CD8-positive, alpha-beta memory T cell (primary cell): ENCODE measurements at places on chromosomes 4 and X. TPM values are rescaled to one million over a fixed set of nuclear protein-coding genes. Genes with fewer than 3 reads are reported as not detected.

DNA sequence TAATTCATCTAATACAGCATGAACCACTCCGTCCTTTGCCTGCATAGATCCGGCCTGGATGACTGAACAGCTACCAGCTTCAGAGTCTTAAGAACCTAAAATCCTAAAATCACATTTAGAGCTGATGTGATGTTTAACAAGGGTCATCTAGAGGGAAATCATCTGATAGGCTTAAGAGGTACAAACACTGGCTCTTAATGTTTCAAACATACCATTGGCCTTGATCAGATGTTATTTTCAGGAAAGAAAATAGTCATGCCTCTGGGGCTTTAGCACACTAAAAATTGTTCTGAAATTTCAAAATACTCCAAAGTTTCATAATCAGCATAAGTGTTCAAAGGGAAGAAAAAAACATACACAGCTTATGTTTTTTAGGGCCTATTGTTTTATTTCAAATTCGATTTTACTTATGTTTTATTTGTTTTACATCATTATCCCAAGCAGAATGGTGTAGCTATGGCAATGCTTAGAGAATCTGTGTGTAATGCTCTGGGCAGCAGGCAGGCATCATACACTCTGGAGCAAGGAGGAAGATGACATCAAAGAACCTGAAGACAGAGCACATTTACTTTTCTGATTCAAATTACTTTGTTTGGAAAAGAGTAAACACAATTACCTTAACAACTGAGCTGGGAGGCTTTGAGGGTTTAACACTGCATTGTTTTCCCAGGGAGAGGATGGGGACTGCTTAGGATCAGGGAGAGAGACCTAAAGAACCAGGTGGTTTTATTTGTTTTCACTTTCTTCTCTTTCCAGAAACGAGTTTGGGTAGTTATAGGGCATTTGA is 25.3 kb upstream of the LEF1 start:
- H3K4me3 ChIP-seq = no peak overlapping the region
- no peak for DNase-seq
- H3K27ac ChIP-seq = no peak overlapping the region
- H3K36me3 ChIP-seq = no peaks in the 10 kb centered on the region
- no peaks in the 10 kb centered on the region for H3K27me3 ChIP-seq
- no peaks in the 10 kb centered on the region for H3K4me1 ChIP-seq

DNA sequence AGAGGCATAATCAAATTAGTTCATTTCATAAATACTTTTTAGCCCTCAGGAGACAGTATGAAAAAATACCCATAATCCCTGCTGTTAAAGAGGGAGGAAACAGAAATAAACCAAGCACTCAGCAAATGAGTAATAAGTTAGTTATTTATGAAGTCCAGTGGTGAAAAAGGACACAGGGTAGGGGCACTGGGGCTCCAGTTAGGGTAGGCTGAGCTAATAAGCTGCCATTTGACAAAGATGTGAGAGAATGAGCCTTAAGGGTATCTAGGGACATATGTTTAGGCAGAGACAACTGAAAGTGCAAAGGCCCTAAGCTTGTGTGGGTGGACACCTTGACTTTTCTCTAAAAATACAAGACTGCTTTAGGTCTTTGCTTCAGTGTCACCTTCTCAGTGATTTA is 94.4 kb downstream of the IL15 start:
- H3K27ac ChIP-seq = no peak overlapping the region
- DNase-seq = no peak
- no peaks in the 10 kb centered on the region for H3K36me3 ChIP-seq

DNA sequence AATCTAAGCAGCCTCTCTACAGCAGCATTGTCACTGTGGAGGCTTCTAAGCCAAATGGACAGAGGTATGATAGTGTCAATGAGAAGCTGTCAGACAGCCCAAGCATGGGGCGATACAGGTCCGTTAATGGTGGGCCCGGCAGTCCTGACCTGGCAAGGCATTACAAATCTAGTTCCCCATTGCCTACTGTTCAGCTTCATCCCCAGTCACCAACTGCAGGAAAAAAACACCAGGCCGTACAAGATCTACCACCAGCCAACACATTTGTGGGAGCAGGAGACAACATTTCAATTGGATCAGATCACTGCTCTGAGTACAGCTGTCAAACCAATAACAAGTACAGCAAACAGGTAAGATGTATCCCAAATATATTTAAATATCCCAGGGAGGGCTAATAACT is 4.1 kb downstream of the PCDH7 start:
- H3K4me3 ChIP-seq = no peak overlapping the region
- H3K36me3 ChIP-seq = no peaks in the 10 kb centered on the region
- H3K27ac ChIP-seq = no peak overlapping the region
- H3K27me3 ChIP-seq = no peaks in the 10 kb centered on the region

ERVMER34-1 gene
- polyA plus RNA-seq = not detected

GRCh38 chr4:37760840-37761239 is 65.6 kb upstream of the PGM2 start:
- no peak overlapping the region for H3K27ac ChIP-seq
- DNase-seq = no peak
- H3K4me1 ChIP-seq = peaks cover 5% of the 10 kb centered on the region
- no peak overlapping the region for H3K4me3 ChIP-seq
- no peaks in the 10 kb centered on the region for H3K27me3 ChIP-seq

GRCh38 chrX:136261321-136261720 is 10.1 kb upstream of the MAP7D3 start:
- H3K27me3 ChIP-seq = no peaks in the 10 kb centered on the region
- H3K27ac ChIP-seq = no peak overlapping the region
- H3K4me3 ChIP-seq = no peak overlapping the region
- DNase-seq = no peak
- H3K36me3 ChIP-seq = no peaks in the 10 kb centered on the region
- no peaks in the 10 kb centered on the region for H3K4me1 ChIP-seq

- H3K36me3 ChIP-seq = no peaks in the 10 kb centered on the region
- no peaks in the 10 kb centered on the region for H3K27me3 ChIP-seq
- H3K4me3 ChIP-seq = no peak overlapping the region
- DNase-seq = no peak
- no peak overlapping the region for H3K27ac ChIP-seq
Observed at GRCh38 chr4:176676901-176677300, 115.8 kb downstream of the VEGFC start.

DNA sequence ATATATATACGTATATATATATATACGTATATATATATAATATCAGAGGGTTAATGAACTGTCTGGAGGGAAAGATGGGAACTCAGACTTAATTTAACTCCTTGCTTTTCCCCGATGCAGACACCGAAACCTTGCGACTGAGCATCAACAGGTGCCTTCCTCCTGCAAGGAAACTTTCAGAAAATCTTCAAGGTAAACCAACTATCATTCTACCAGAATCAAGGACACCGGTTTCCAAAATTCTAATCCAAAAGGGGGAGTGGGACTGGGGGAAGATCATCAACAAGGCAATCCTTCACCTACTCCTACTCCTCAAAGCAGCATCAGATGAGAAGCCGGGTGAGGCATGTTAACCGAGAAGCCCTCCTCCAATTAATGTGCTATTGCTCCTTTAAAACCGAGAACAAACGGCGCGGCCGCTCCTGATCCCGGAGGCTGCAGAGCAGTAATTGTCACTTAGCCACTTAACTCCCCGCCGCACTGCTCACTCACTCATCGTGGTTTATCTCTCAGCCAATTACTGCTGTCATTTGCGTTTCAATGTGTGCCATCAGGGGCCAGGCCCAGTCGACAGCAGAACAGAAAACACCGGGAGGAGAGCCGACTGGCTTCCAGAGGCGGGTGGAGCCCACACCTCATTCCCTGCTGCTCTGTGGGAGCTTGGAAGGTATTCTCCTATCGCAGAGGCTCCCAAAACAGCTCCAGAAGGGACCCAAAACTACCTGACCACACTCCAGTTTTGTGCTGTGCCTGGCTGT is 61.7 kb downstream of the MAML3 start:
- no peak overlapping the region for H3K4me3 ChIP-seq
- H3K36me3 ChIP-seq = no peaks in the 10 kb centered on the region
- DNase-seq = no peak
- H3K27me3 ChIP-seq = no peaks in the 10 kb centered on the region

DNA sequence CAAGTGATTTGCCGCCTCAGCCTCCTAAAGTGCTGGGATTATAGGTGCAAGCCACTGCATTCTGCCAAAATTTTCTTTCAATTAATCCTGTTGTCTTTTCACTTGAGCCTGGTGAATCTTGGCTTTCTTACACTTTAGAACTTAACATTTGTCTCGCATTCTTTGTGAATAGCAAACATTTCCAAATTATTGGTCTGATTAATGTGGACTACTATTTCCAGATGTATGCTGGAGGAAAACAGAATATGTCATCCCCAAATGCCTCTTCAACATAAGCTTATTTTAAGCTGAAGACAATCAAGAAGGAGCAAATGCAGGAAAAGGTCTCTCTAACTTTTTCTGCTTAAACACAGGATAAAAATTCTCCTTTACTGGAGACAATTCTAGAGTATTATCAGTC is 233.4 kb downstream of the PPP4R3C start:
- no peaks in the 10 kb centered on the region for H3K27me3 ChIP-seq
- H3K4me3 ChIP-seq = no peak overlapping the region
- no peaks in the 10 kb centered on the region for H3K4me1 ChIP-seq
- H3K36me3 ChIP-seq = no peaks in the 10 kb centered on the region
- DNase-seq = no peak

DNA sequence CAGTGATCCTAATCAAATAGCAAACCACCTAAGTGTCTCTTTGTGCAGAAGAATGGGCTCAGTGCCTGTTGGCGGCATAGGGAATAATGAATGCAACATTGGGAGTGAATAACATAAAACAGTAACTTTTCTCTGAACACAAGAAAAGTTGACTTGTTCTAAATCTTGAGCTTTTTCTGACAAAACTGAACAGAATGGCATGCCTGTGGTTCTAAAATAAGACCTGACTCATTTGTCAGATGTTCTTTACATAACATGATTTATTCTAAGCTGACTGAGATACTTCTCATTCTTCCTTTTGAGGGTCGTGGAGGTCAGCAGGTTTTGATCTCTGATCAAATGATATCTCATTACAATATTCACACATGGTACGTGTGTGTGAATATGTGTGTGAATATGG is 165.4 kb upstream of the WDR1 start:
- H3K4me3 ChIP-seq = no peak overlapping the region
- no peaks in the 10 kb centered on the region for H3K27me3 ChIP-seq
- no peaks in the 10 kb centered on the region for H3K4me1 ChIP-seq
- DNase-seq = no peak
- no peak overlapping the region for H3K27ac ChIP-seq

GRCh38 chr4:7770224-7771050 is 169.2 kb downstream of the AFAP1 start:
- no peaks in the 10 kb centered on the region for H3K27me3 ChIP-seq
- H3K27ac ChIP-seq = no peak overlapping the region
- DNase-seq = no peak
- peaks cover 12% of the 10 kb centered on the region for H3K4me1 ChIP-seq

DNA sequence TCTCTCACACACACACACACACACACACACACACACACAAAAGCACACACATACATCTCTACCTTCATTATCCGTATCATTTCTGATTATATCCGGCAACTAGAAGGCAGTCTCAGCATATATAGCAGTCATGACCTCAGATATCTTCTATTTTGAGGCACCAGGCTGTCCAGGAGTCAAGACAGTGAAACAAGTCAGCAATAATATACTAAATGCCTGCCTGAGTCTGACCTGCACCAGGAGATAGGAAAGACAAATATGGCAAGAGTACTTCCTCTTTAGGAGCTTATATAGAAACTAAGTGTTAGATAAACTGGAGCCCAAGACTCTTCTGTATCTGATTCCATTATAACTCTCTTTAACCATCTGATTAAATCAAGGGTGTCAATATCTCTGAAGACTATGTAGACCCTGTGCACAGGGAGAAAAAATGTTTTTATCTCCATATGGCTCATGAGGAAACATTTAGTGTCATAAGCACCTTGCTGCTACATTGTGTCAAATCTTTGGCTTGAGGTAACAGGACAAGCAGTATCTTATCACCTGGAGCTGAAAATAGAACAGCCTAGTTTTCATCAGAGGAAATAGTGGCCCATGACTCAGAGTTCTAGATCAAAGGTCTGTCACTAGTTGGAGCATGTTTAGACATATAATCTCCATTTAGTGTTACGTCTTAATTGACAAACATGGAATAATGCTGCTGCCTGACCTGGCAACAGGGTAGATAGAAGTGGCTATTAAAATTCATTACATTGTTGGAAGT is 27.0 kb upstream of the FAM47B start:
- H3K27me3 ChIP-seq = no peaks in the 10 kb centered on the region
- H3K27ac ChIP-seq = no peak overlapping the region
- no peak overlapping the region for H3K4me3 ChIP-seq
- H3K36me3 ChIP-seq = no peaks in the 10 kb centered on the region
- DNase-seq = no peak
- no peaks in the 10 kb centered on the region for H3K4me1 ChIP-seq

FAM47E gene
- not detected for polyA plus RNA-seq

RWDD4 gene
- 21.3 TPM for polyA plus RNA-seq

DNA sequence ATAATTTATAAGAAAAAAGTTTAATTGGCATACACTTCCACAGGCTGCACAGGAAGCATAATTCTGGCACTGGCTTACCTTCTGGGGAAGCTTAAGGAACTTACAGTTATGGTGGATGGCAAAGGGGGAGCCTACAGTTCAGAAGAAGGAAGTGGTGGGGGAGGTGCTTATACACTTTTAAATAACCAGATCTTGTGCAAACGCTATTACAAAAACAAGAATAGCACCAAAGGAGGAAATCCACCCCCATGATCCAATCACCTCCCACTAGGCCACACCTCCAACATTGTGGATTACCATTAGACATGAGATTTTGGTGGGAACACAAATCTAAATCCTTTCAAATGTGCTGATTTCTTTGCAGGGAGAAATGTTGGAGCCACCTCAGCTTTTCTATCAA is 287.7 kb downstream of the CPXCR1 start:
- H3K27ac ChIP-seq = no peak overlapping the region
- no peak overlapping the region for H3K4me3 ChIP-seq
- no peak for DNase-seq

- H3K36me3 ChIP-seq = no peaks in the 10 kb centered on the region
- H3K4me1 ChIP-seq = no peaks in the 10 kb centered on the region
- no peak for DNase-seq
- H3K27ac ChIP-seq = no peak overlapping the region
- H3K27me3 ChIP-seq = no peaks in the 10 kb centered on the region
Observed at GRCh38 chrX:74853255-74853654, 72.0 kb downstream of the NEXMIF start.

DNA sequence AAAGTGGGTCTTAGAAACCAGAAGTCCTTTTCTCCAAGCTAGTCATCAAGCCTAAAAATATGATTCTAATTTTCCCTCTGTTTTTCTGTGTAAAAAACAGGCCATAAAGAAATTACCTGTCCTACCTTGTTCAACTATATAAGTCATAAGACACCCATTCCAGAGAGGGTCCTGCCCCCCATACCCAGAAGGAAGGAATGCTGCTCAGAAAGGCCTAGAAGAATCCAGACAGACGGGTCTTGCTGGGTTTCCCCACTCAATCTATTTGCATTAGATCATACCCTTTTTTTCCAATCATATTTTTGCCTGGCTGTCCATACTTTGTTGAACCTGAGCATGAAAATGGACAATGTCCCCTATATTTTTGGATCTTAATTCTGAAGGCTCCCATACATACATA is 16.3 kb upstream of the XAGE2 start:
- H3K27me3 ChIP-seq = no peaks in the 10 kb centered on the region
- H3K36me3 ChIP-seq = no peaks in the 10 kb centered on the region
- DNase-seq = no peak
- H3K27ac ChIP-seq = no peak overlapping the region
- no peaks in the 10 kb centered on the region for H3K4me1 ChIP-seq
